A549 (cell line): ENCODE measurements at places on chromosomes 2 and 18.

- no peak for DNase-seq
These were observed 10.9 kb upstream of the ICOS start for GRCh38 chr2:203925512-203926158.

GRCh38 chr2:144508172-144508851 lies 11.6 kb downstream of the ZEB2 start:
- DNase-seq = no peak

- no peak for DNase-seq
These were observed 170.4 kb downstream of the CD226 start for GRCh38 chr18:69777248-69777647.

- no peak for DNase-seq
These were observed 114.4 kb upstream of the PDE1A start for GRCh38 chr2:182541268-182541667.

GRCh38 chr2:57399057-57399456 lies 647.5 kb upstream of the VRK2 start:
- no peak for DNase-seq

- DNase-seq = no peak
These were observed 52.4 kb upstream of the TEX51 start for GRCh38 chr2:126846241-126846640.

DNA sequence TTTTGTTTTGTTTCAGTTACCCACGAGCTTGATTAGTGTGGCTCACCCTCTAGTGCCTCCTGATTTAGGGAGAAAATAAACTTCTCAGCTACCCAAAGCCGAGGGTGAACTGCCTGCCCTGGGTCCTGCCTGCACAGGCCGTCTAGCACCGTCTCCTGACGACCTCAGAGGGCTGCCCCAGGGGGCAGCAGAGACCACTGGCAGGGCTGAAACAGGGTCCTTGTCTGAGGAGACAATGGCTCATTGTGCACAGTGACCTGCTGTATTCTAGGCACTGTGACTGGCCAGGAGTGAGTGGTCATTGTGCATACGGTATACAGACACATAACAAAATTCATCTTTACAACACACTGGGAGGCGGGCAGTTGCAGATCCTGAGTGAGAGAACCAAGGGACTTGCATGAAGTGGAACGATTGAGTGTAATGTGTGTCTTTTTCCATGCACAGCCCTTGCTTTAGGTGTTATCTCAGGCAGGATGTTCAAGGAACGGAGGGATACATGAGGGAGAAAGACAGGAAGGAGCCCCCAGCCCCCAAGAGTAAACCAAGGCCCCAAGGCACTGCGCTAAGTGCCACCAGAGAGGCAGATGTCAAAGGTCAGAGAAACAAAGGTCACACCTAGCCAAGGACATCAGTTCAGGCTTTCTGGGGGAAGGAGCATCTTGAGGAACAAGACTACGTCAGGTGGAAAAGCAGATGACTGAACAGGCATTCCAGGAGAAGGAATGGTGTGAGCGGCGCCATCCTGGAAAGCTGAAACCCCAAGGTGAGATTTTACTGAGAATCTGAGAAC lies 421.3 kb downstream of the LPIN1 start:
- DNase-seq = no peak

GRCh38 chr2:59737299-59737698 lies 816.2 kb downstream of the BCL11A start:
- no peak for DNase-seq

GRCh38 chr2:155630760-155631159 lies 701.8 kb downstream of the NR4A2 start:
- no peak for DNase-seq

- DNase-seq = no peak
These were observed 127.8 kb downstream of the INHBB start for GRCh38 chr2:120473522-120474271.

- DNase-seq = no peak
These were observed 25.3 kb upstream of the RFX8 start for GRCh38 chr2:101500180-101500579.

GRCh38 chr2:163132850-163133249 lies 294.3 kb upstream of the KCNH7 start:
- DNase-seq = peak; percentile 6

GRCh38 chr2:240899468-240899865 lies 3.5 kb upstream of the MAB21L4 start:
- DNase-seq = no peak

GRCh38 chr2:226267516-226268289 lies 531.9 kb downstream of the IRS1 start:
- DNase-seq = no peak

DNA sequence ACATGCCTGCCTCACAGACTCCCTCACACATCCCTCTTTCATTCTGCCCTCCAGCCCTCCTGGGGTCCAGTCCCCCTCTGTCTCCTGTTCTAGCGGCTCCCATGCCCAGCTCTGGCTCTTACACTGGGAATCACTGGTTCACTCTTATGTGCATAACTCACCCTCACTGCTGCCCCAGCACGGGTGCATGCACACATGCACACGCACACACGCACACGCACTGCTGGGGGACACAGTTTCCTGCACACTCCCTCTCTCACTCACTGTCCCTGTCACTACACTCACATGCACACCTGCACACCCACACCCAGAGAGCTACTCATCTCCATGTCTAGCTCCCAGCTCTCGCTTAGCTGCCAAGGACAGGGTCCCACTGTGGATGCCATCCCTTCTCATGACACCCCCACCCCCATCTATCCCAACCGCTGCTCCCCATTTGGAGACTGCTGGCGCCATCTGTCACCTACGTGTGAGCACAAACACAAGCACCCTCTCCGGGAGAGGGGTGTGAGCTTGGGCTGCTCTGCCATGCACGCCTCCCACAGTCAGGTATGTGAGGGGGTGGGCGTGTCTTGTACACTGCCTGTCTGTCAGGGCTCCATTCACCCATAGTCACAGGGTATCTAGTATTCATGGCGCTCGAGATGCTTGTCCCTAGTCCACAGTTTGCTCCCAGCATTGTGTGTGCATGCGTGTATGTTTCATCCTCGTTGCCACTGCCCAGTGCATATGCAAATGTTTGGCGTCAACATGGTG lies 1.8 kb downstream of the ASIC4 start:
- DNase-seq = no peak

DNA sequence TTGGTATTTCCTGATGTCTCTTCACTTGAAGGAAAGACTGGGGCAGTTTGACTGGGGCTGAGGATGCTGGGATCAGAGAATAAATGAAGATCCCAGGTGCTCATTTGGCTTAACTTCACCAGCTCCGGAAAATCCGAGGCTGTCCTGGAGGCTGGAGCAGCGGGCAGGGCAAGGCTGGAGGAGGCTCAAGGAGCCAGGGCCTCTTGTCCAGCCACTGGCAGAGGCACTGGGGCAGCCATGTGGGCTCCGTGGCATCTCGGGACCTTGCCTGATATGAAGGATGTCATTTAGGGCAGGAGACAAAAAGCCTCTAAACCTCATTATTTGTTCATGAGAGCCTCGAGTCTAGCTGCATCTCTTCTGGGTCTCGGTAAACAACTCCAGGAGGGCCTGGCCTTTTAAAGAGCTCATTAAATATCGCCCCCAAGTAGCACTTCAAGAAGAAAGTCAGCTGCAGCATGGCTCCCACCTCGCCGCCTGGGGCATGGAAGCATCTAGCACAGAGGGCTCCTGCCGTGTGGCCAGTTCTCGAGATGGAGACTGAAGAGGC lies 13.5 kb upstream of the GPR55 start:
- no peak for DNase-seq

DNA sequence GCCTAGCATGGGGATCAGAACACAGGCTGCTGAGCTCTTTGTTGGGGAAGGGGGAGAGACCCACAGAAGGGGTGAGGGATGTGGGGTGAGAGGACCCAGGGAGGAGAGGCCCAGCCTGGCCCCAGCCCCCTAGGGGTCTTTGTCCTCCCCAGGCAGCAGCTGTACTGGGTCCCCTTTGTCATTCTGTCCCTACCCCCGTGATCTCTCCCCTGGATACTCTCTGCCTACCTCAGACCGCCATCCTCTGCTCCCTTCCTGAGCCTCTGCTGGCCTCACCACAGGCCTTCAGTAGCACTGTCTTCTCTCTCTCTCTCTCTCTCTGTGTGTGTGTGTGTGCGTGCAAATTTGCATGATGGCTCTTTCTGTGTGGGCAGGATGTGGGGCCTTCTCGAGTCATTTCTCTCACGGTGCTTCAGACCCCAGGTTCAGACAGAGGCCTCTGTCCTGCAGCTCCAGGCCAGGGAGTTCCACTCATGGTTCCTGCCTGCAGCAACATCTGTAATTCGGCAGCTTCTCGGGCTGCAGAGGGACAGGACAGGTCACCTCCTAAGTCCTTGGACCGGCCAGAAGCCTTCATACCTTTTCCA lies 1.4 kb downstream of the PSD4 start:
- DNase-seq = no peak
